ENCODE measurements at places on chromosomes 2 and 18.

DNA sequence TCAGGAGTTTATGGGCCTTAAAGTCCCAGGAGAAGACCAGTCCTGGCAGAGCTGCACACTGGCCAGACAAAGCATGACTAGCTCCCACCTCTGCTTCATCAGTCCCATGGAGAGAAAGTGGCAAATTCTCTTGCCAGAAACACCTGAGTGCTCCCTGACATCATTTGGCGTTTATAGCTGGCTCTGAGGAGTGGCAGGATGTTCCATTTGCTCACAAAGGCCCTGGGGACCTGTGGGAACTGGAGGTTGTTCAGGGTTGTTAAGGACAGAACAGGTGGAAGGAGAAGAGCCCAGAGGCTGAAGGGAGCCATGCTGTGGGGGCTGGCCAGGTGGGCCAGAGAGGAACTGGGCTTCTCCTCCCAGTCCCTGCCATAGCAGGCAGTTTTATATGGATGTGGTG, 56.1 kb downstream of the RPL37A start:
- no peak for DNase-seq

DNA sequence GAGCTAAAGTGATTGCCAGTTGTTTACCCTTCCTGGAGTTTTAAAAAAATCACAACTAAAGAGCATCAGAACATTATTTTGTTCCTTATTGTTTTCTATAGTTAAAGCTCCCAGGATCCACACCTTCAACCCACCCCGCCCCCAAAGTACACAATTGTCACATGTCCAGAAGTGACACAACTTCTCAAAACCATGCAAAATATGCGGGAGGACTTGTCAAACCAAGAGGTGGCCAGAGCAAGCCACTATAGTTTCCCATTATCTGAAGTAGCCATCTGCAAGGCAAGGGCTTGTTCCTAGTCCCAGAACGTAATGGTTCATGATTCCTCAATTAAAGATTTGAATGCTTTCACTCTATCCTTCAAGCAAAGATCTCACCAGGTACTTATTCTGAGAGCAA, 9.9 kb upstream of the INO80C start:
- no peak for DNase-seq

- peak; percentile 49 for DNase-seq
Observed at GRCh38 chr2:102484310-102485061, 11.5 kb downstream of the SLC9A4 start.

DNA sequence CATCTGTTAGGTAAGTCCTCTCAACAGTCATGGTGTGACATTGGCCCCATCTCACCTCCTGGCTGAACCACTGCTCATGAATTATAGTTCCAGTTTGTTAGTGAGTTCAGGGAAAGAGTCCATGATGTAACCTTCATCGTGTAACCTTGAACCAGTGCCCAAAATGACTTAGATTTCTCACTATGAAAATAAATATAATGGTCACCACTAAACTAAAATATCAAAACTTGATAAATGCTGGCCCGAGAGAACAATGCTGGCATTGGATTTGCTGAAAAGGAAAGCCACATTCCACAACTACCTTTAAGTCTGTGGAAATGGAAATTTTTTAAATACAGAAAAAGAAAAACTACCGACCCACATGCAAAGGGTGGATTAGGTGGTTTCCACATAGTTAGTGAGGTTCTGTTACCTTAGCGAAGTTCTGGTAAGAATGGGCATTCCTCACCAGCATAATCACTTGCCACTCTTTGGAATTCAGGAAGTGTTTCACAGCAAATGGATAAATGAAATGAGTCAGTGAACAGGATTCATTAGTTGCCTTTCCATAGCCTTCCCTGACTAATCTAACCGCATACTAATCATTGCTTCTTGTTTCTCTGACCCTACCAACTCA, 133.9 kb upstream of the CTAGE1 start:
- DNase-seq, result no peak

- DNase-seq, result no peak
Observed at GRCh38 chr18:6413579-6414117, 1.1 kb downstream of the L3MBTL4 start.

DNA sequence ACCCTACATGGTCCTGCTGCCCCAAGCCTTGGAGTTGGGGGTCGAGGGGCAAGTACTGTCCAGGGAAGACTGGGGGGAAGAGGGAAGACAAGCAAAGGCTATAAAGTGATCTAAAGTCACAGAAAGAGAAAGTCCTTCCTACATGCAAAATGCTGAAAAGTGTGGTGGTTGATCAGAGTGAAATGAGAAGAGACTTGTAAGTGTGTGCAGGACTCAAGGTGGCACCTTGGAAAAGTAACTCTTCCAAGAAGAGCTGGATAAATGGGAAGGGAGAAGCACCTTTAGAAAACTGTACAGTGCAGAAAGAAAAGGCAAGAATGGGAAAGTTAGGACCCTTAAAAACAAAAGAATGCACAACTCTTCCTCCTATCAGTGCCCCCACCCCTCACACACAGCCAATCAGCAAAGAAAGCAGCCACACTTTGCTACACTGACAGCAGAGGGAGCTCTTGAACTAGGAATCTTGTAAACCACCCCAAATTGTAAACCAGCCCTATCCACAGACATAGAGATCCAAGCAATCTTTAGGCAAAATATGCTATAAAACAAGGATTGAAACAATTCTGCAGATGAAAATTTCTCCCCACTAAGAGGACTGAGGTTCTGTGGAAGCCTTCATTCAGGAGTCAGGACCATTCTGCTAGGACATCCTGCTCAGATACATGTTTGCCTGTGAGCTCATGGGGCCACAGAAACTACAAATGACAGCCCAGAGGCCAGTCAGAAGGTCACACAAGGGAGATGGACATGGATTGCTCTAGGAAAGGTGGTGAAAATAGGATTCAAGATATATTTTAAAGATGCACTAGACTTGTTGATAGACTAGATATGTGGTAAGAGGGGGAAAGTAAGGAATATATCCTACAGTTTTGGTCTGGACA, 146.4 kb downstream of the FTCDNL1 start:
- peak; percentile 95 for DNase-seq

- no peak for DNase-seq
Observed at GRCh38 chr2:12430407-12431133, 286.2 kb upstream of the TRIB2 start.

DNA sequence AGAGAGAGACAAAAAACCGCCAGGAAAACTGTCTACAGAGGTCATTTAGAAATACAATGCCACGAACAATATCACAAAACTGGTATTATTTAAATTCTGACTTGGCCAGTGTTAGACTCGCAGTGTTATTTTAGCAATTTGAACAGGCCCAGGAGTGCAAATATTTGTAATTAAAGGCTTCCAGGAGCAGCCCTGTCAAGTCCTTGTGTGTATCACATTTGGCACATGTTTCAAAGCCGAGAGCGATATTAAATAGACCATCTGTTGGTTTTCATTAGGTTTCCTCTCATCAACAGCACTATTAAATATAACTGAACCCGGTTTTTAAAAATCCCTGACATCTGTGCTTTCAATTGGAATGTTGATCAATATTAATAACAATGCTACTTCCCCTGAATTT, 656.9 kb downstream of the TSN start:
- no peak for DNase-seq

- DNase-seq, result no peak
Observed at GRCh38 chr18:10067670-10068659, 154.1 kb downstream of the VAPA start.

DNA sequence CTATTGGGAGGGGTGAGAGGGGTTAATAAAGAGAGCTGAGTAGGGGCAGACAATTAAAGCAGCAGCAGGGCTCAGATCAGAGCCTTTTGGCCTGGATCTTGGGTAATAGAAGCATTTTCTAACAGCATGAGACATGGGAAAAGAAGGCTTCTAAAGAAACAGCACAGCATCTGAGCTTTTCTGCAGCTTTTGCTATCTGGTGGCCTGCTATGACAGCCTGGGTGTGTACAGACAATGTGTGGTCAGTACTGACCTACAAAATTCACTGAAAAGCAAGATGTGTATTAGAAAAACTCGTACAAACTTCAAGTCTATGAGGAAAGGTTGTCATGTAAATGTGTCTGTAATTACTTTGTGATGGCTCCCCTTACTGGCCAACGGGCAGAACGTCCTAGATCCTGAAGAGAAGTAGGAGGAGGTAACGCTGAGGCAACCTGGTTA, 95.6 kb downstream of the GALNT3 start:
- peak; percentile 92 for DNase-seq

DNA sequence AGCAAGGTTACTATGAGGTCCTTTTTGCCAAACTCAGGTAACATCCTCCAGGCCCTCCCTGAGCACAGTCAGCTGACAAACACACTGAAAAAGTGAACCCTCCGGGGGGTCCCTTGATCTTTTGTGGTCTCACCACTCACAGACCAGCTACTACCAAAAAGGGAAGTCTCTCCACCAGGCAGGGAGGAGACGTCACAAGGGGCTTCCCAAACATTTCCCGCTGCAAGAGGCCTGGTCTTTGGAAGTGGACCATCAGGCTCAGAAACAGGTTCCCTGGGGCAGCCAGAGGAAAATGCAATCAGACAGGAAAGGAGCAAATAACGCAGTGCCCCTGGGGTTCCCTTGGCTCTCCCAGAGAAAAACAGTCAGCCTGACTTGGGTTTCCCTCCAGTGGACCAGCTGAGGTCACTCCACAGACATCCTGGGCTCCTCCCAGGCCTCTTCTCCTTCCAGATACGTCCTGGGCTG, 38.7 kb upstream of the POMC start:
- peak; percentile 38 for DNase-seq

GRCh38 chr2:54318821-54319220, 62.8 kb upstream of the TSPYL6 start:
- no peak for DNase-seq

GRCh38 chr2:158904627-158905177, 63.7 kb upstream of the TANC1 start:
- no peak for DNase-seq

DNA sequence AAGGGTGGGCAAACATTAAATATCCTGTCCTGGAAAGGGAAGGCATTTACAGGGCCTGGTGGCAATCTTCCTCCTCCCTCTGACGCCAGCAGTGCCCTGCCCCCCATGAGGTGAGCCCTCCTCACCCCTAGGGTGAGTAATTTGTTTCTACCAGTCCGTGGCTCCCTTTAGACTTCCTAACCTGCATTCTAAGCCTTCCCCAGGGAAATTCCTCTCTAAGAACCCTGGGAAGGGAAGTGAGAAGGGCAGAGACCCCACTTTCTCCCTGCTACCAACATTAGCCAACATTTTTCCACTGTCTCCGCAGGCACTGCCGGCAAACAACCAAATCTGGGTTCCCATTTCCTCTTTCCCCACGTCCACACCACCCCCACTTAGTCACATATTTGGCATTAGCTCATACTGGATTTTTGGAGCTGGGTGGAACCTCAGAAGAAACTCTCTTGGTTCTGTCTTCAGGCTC, 69.3 kb downstream of the NRP2 start:
- DNase-seq, result no peak

DNA sequence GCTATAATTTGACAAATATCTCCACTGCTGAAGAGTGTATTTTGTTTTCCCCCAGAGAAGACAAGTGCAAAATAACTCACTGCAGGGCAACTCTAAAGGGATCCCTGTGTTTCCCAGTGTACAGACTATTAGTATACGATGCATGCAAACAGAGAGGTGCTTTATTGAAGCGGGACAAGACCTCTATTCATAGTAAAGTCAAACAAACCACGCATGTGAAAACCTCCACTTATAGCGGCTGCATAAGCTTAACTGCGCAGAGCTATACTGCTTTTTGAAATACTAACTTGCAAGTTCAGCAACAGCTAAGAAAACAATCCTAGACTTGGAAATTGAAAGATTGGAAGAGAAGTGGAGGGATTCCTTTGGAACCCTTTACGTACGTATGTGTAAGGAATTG, 15.6 kb downstream of the RNF144A start:
- DNase-seq, result no peak

- DNase-seq, result no peak
Observed at GRCh38 chr18:22609642-22610041, 191.9 kb upstream of the CTAGE1 start.

GRCh38 chr2:164782323-164782722, 59.3 kb downstream of the COBLL1 start:
- DNase-seq, result no peak

DNA sequence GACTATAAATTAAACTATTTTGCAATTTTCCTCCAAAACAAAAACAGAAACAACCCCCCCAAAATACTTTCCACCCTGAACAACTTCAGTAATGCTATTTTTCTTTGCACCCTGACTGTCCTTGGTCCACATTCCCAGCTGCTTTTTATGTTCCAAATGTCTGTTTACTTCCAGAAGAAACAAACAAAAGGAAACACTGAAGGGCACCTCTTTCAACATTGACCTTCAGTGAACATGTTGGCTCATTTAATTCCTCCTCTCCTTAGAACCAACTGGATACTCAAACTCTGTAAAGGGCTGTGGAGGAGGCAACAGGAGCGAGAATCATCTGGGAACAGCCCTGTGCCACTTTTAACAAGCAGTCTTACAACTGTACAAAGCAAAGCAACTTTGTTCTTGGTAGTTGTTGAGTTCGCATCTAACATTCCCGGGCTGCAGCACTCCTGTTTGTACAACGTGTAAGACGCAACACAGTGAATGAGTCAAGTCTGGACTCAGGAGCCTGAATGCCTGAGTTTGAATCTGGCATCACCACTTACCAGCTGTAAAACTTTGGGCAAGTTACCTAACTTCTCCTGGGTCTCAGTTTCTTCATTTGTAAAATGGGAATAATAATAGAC, 111.4 kb upstream of the GATA6 start:
- no peak for DNase-seq

- peak; percentile 38 for DNase-seq
Observed at GRCh38 chr2:8487461-8487932, 194.4 kb upstream of the ID2 start.

- DNase-seq, result no peak
Observed at GRCh38 chr2:40028792-40029488, 249.9 kb upstream of the THUMPD2 start.

DNA sequence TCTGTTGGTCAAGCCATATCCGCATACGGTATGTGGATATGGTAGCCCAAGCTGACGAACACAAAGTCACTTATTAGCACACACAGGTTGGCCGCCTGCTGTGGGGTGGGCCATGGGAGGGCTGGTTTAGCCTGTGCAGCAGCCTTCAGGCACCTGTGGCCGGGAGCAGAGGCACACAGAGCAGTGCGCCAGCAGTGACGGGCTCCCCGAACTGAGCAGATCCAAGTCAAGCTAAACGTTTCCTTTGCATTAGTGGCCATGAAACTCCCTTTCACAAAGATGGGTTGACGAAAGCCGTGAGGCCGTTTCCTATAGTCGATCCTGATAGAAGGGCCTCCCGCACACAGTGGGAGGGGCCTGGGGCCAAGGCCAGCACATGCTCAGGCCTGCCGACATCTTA, 72.1 kb downstream of the TSHZ1 start:
- DNase-seq, result no peak

- no peak for DNase-seq
Observed at GRCh38 chr2:195406886-195407603, 250.0 kb upstream of the SLC39A10 start.

DNA sequence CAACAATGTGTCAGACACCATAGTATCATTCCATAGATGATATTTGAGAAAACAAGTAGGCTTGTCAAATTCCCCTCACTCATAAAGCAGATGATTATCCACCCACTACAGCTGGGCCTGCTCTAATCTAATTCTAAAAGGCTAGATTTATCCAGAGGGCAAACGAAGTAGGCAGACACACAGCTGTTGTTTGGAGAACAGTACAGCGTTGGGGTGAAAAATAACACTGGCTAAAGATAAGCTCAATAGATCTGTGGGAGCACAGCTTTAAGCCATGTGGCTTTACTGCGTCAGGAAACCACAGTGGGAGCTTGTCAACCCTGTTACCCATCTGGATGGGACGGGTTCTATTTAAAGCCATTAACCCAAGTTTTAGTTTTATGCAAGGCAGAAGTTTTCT, 48.9 kb upstream of the COBLL1 start:
- peak; percentile 87 for DNase-seq

- no peak for DNase-seq
Observed at GRCh38 chr18:35477974-35478373, 19.8 kb downstream of the INO80C start.

All from Kasumi-1 (cell line).